Cerebellum (tissue), 4 donors: ENCODE measurements at places on chromosomes 16 and 17. TPM values are rescaled to one million over a fixed set of nuclear protein-coding genes. Genes with fewer than 3 reads are reported as not detected.

Gene HS3ST3B1
- total RNA-seq, result 1.4 TPM

Gene KRT15
- total RNA-seq, result not detected

Gene CDRT15
- not detected for total RNA-seq

Gene KRTAP4-3
- not detected for total RNA-seq

Gene IL34
- 4.1 TPM for total RNA-seq

Gene GPR142
- total RNA-seq, result not detected

Gene TMIGD1
- total RNA-seq, result not detected

Gene OR4D1
- total RNA-seq, result 0.18 TPM

Gene KRT31
- not detected for total RNA-seq
